Fibroblast of lung (primary cell): ENCODE measurements at places on chromosomes 6 and 20. TPM values are rescaled to one million over a fixed set of nuclear protein-coding genes. Genes with fewer than 3 reads are reported as not detected.

The MDN1 gene
- 20.3 and 23.5 TPM in 2 replicates for total RNA-seq

The TBXT gene
- total RNA-seq = not detected in 2 replicates

DNA sequence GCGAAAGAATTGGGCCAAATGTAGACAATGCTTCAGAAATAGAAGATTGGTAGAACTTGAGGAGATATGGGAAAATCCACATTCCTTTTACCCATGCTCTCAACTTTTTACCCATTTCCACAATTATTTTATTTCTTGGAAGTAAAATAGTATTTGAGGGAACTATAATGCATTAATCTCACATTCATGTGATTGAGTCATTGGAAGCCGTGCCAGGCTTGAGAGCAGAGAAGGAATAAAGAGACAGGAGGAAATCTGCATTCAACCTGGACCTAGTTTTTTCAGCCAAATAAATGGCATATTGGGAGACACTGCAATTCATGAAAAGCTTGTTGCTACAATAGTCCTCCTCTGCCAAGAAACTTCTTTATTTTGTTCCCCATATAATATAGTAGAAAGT lies 2.8 kb upstream of the NUP153 start:
- DNase-seq = no peak

The HS3ST5 gene
- under 0.01 TPM in 1 of 2 replicates, not detected in the other for total RNA-seq

The ORC3 gene
- 17.2 and 23.8 TPM in 2 replicates for total RNA-seq
